ENCODE measurements at places on chromosomes 7 and 10.
A peak's percentile ranks its signal among the peaks of the same experiment; 100 is the strongest.

DNA sequence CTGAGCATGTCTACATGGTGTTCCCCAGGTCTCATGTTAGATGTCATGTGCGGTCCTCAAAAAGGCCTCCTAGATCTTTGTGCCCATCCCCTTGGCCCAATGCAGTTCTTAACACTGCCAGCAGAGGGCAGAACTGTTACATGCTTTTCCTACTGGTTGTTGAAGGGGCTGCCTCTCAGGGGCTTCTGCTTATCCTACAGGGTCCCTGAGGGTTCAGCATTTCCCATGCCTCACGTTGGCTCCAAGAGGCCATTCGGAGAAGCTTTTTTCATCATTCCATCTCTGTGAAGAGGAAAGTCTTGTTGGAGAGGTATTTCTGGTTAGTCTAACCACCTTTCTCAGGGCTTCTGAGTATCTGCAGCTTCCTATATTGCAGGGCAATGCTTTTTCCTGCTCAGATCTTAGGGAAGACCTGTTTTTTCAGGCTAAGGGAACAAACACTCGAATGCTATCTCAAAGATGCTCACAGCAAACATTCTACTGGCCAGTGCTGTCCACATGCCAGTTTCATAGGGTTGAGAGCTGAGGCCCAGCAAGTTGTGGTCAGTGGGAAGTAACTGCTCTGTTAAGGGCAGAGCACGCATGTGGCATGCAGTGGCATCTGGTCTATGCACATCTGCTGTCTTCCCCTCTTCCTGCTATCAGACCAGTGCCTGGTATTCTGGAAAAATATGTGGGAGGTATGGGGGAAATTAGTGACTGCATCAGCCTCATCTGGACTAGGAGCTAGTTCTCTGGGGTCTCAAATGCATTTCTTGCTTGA lies 31.5 kb downstream of the MBL2 start:
- DNase-seq: peak; percentile 58

- DNase-seq: no peak
Observed at GRCh38 chr10:94240901-94241300, 121.8 kb downstream of the NOC3L start.

GRCh38 chr7:3552499-3552898 lies 251.4 kb downstream of the SDK1 start:
- DNase-seq: no peak

GRCh38 chr7:101729241-101729883 lies 88.1 kb upstream of the CUX1 start:
- no peak for DNase-seq

- no peak for DNase-seq
Observed at GRCh38 chr10:27815846-27816245, 70.2 kb upstream of the MKX start.

DNA sequence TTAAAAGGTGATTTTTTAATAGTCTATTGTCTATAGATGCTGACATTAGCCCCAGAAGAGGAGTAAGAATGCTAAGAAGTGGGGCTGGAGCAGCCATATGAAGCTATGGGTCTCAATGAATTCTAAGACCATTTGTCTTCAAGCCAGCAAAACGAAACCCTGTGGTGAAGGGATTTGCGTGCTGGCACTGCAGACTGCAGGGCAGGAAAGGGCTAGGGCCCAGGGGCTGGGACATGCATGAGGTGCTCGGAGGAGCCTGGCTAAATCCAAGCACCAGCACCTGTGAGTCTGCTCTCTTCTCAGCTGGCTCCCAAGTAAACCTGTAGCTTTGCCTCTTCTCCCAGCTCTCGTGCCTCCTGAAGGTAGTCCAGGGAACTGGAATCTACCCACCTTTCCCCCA lies 1.3 kb upstream of the NDST2 start:
- no peak for DNase-seq

DNA sequence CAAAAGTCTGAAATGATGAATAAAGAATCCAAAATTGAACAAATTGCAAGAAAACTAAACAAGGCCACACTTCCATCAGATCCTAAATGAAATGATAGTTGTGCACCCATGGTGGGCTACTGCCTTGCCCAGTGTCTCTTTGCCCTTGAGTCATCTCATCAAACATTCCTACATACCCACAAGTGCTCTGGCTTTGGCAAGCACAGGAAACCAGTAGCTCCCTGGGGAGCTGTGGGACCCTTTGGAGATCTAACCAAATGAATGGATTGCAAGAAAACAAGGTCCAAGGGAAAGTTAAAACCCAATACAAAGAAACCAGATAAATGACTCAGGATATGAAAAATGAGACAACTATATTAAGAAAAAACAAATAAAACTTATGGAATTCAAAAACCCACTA lies 129.8 kb upstream of the TMEM229A start:
- DNase-seq: no peak

DNA sequence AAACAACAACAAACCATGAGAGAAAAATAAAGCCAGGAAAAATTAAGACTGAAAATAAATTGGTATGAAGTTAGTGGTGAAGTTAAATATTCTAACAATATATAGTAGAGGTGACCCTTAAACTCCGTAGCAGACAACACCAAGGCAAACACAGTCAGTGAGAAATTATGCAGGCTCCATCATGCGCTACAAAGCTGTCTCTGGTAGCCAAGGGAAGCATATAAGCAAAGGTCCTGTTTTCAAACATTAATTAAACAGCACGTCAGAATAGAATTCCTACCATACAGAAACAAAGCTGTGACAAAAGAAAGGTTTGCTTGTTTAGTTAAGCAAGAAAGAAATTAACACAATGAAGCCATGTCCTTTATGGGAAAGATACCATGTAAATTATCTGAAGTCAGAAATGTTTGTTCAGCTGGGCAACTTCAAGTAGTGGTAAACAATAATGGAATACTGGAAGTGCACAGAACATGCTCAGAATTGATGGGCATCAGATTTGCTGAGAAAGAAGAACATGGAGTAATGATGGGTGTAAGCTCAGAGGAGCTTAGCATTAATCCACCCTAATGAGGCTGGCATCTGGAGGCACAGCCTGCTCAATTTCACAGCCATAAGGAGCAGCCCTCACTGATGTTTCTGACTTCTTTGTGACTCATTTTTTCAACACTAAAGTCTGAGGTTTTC lies 75.7 kb downstream of the IGF2BP3 start:
- DNase-seq: no peak

GRCh38 chr10:6579904-6580278 lies at the start of gene PRKCQ:
TSS of gene PRKCQ (minus strand) at chr10:6580276. CDS start at chr10:6515135, 65,141 bp downstream.
- DNase-seq: no peak

DNA sequence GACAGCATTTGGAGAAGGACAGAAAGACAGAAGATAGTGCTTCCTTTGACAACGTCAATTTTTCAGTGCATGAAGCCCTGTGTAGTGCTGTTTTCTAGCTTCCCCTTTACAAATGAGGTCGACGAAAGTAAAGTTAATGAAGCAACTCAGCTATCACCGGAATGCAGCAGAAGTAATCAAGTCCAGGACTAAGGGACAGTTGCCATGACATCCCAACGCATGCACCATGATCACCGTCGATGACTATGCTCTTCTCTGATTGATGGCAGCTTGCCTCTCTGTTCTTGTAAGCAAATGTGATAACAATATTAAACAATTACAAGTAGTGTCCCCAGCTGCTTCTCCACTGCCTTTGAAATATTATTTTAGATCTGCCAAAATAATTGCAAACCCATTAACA lies 205.8 kb downstream of the FRMD4A start:
- no peak for DNase-seq

DNA sequence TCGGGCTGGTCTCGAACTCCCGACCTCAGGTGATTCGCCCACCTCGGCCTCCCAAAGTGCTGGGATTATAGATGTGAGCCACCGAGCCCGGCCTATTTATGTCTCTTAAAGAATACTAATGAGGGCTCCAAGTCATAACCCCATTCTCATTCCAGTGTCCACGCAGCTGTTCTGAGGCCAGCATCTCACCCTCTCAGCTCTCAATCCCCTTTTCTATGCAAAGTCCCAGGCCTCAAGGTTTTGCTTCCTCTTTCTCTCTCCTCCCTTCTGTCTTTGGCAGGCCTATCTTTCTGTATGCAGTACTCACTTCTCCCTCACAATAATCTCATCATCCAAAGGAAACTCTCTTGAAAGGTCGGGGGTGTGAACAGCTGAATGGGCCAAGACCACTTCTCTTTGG lies 28.0 kb upstream of the VSIR start:
- DNase-seq: peak; percentile 72

- no peak for DNase-seq
Observed at GRCh38 chr7:27131390-27131819, 848 bp upstream of the HOXA4 start.

DNA sequence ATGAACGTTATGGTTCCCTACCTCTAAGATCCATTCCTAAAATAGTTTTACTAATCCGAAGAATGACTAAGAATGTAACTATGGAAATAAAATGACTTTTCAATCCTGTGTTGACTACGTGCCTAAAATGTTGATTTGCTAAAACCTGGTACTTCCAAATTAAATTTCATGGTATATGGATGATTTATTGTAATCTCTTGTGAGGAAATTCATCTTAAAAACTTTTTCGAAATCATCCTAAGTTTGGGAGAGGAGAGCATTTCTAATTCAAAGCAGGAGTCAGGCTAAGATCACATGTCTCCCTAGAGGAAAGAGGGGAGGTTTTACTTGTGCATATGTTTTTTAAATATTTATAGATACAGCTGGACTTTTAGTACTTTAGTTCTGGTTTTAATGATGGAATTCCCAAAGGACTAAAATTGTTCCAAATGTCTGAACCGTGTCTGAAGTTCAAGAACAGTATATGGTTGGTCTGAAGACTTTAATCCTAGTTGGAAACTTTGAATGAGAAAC lies 483.9 kb downstream of the AUTS2 start:
- no peak for DNase-seq

DNA sequence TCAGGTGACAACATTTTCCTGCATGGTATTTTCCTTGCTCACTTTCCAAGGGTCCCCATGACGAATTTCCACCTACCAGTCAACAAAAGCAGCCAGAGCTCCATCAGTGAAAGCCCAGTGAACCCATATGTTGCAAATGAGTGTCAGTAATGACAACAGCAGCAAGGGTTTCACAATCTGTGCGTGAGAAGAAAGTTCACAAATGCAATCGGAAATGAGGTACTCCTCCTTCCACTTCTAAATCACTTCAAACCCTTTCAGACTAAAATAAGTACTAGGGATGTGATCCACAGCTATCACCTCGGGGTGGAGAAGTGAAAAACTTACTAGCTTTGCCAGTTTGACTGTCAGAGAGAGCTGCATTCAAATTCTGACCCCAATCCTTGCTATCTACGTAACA lies 55.6 kb upstream of the BET1 start:
- DNase-seq: peak; percentile 68

DNA sequence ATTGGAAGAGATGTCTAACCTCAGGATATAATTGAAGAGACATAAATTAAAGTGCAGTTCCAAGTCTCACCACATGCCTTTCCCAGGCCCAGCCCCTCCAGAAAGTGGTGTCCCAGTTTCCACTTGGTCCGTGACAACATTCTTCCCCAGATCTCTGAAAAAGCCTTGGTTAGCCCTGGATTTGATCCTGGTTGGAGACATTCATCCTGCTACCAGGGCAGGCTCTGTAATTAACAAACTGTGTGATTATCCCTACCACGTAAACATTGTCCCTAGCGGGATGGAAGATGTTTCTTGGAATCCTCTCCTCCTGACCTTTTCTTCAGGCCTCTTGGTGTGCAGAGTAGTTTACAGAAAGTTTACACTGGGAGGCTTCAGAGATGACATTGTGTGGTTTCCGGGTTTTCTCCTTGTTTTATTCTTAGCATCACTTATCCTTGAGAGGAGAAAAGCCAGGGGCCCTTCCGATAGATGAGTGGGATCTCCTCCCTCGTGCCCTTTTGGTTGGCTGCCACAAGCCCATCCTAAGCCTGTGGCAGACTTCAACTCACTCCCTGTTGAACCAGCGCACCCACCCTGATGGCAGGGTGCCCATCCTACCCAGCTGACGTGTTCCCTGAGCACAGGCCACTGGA lies 83.8 kb downstream of the COL13A1 start:
- no peak for DNase-seq

DNA sequence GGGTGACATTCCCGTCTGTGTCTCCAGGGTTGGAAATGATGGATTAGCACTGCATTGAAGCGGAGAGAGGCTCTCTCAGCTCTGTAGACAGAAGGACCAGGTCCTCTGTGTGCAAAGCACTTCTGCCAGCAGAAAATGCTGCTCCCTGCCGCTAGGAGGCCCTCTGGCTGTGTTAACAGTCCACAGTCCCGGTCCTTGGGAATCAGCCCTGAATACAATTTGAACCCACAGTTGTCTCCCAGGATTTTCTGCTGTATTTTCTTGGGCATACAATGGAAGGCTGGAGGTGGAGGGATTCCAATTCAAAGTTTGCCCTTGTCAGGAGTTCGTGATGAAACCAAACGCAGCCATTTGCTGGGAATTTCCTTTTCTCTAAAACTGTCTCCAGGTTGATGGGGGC lies 205.2 kb downstream of the GLRX3 start:
- no peak for DNase-seq

GRCh38 chr7:3076163-3076562 lies 32.5 kb upstream of the CARD11 start:
- DNase-seq: no peak

- peak; percentile 75 for DNase-seq
Observed at GRCh38 chr10:13183625-13184024, 22.3 kb downstream of the MCM10 start.

GRCh38 chr7:77529279-77529678 lies 7.8 kb upstream of the PTPN12 start:
- no peak for DNase-seq

GRCh38 chr7:18788026-18788425 lies 292.5 kb downstream of the HDAC9 start:
- DNase-seq: no peak

DNA sequence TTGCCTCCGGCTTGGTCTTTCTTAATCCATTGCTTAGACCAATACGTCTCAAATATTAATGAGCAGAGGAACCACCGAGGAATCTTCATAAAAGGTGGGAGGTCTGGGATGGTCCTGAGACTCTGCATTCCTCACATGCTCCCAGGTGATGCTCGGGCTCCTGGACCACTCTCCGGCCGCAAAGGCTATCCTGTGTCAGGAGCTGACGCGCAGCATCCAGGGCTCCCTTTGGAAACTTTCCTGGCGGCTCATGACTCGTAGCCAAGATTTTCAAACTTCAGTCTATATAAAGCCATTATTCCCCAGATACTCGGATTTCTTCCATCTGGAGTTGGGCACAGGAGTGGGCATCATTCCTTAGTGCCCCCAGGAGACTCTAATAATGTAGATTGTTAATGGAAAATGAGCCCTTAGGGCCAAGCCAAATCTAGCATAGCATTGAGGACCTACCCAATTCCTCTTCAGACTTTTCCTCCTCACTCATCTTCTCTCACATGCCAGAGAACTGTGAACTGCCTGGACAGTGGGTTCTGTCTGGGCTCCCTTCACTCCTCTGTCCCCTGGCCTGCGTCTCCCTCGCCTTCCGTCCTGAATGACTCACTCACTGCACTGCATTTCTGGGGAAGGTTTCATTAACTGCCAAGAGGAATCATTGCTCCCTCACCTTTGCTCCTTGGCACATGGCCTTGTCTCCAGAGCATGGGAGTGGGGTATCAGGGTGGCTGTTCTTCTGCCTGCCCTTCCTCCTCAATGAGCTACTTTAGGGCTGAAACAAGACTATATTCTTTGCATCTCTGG lies 89.3 kb downstream of the MKI67 start:
- DNase-seq: no peak

GRCh38 chr7:75617634-75618234 lies 121.0 kb downstream of the HIP1 start:
- peak; percentile 70 for DNase-seq

- no peak for DNase-seq
Observed at GRCh38 chr7:35415411-35415822, 161.5 kb upstream of the TBX20 start.

- DNase-seq: no peak
Observed at GRCh38 chr10:43314626-43315495, 48.0 kb upstream of the RASGEF1A start.
